ENCODE measurements at places on chromosomes 13 and 19.
A peak's percentile ranks its signal among the peaks of the same experiment; 100 is the strongest.

- DNase-seq: no peak
Measured at GRCh38 chr13:23381866-23382265, 51.6 kb downstream of the SACS start.

GRCh38 chr19:13784731-13785452 lies 10.4 kb upstream of the ZSWIM4 start:
- DNase-seq: peak; percentile 62

GRCh38 chr19:15213715-15214381 lies 13.1 kb upstream of the NOTCH3 start:
- DNase-seq: no peak

GRCh38 chr19:39053276-39054090 lies 21.1 kb upstream of the FBXO27 start:
- DNase-seq: no peak

DNA sequence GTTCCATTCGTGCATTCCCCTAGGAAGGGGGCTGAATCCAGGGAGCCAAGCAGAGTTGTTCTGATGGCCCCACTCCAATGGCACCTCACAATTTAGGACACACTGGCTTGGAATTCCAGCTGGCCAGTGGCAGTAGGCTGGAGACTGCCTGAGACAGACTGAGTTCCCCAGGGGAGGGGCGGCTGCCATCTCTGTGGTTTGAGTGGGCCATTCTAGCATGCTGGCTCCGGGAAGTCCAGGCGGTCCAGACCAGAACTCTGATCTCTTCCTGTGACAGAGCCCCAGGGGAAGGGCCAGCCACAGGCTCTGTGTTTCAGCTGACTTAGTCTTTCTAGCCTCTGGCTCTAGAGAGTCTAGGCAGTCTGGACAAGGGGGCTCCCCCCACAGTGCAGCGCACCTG lies 29.5 kb upstream of the SLC7A1 start:
- DNase-seq: no peak

GRCh38 chr19:3514930-3515329 lies 8.8 kb downstream of the FZR1 start:
- DNase-seq: no peak

DNA sequence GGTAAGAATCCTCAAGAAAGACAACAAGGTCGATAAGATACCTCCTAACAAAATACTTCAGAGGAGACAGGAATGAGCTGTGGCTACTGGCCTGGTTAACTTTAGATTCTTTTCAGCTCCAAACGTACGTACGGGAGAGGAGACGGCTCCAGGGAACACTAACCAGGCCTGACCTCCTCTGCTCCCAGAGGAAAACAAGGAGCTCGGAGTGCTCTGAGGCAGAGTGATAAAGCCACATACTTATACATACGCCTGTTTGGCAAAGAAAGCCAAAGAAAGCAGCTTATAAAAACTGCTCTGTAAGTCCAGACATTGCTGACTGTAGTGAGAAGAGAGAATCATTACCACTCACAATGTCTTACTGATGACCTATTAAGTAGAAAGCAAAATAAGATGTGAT lies 263.9 kb downstream of the MZT1 start:
- no peak for DNase-seq

- no peak for DNase-seq
Measured at GRCh38 chr19:33684538-33685232, 62.9 kb downstream of the CHST8 start.

- no peak for DNase-seq
Measured at GRCh38 chr13:40770609-40770933, 419 bp downstream of the MRPS31 start.

All from effector memory CD8-positive, alpha-beta T cell (primary cell).